Activated CD4-positive, alpha-beta T cell treated with anti-CD3 and anti-CD28 coated beads, Interleukin-2, amount 50 U/mL, for 1 hour (primary cell): ENCODE measurements at places on chromosomes 11 and 22.

DNA sequence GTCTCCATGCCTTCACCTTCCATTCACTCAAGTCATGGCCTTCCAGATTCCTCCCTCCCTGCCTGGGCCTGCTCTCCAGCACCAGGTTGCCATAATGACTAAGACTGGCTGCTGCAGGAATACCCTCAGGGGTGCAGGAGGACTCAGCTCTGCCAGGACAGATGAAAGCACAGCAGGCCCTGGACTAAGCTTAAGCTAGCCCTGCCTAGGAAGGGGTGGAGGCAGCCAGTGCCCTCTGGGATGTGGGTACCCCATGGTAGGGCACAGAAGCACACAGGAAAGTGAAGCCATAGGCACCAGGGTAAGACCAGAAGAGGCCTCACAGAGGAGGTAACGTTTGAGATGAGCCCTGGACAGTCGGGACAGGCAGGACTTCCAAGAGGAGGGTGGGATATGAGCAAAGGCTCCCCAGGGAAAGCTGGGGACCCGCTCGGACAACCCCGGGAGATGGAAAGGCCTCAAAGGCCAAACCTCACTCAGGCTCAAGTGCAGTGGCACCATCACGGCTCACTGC lies 3.0 kb upstream of the RIN1 start:
- DNase-seq: no peak

GRCh38 chr11:16960250-16960649 lies 54.0 kb downstream of the PLEKHA7 start:
- no peak for DNase-seq

GRCh38 chr11:28090052-28090749 lies 17.8 kb downstream of the KIF18A start:
- no peak for DNase-seq

GRCh38 chr22:38834215-38834953 lies 9.4 kb downstream of the NPTXR start:
- DNase-seq: no peak

GRCh38 chr11:46978005-46978491 lies 41.5 kb downstream of the CSTPP1 start:
- no peak for DNase-seq

GRCh38 chr11:111539426-111540113 lies 950 bp upstream of the LAYN start:
- DNase-seq: no peak

- DNase-seq: no peak
Measured at GRCh38 chr22:38866399-38867123, 5.5 kb downstream of the CBX6 start.

GRCh38 chr22:37210041-37210803 lies 2.1 kb downstream of the SSTR3 start:
- no peak for DNase-seq
